ENCODE measurements at places on chromosomes 12 and 14. TPM values are rescaled to one million over a fixed set of nuclear protein-coding genes. Genes with fewer than 3 reads are reported as not detected.

Gene FZD10
- 0.46 TPM for total RNA-seq

- H3K4me3 ChIP-seq: no peak overlapping the region
- peaks cover 12% of the 10 kb centered on the region for H3K4me1 ChIP-seq
- no peak for DNase-seq
- H3K27ac ChIP-seq: no peak overlapping the region
Measured at GRCh38 chr12:101935890-101936746, 58.7 kb downstream of the DRAM1 start.

Gene NABP2
- total RNA-seq: 15.2 TPM

DNA sequence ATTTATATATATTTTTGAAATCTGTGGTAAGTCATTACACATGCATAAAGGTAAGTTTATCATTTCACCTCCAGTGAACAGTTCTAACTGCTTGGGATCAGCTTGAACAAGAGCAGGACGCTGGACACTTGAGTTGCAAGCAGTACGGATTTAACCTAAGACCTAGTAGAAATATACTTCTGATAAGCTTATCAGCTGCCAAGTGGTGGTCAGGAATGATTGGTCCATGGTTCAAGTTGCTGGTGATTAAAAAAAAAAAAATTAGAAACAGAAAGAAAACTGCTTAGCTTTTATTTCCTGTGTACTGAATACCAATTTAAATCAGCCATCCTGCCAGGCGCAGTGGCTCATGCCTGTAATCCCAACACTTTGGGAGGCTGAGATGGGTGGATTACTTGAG is 88.6 kb downstream of the AEBP2 start:
- H3K36me3 ChIP-seq: no peaks in the 10 kb centered on the region
- H3K4me1 ChIP-seq: no peaks in the 10 kb centered on the region
- H3K27ac ChIP-seq: no peak overlapping the region
- H3K27me3 ChIP-seq: no peaks in the 10 kb centered on the region

DNA sequence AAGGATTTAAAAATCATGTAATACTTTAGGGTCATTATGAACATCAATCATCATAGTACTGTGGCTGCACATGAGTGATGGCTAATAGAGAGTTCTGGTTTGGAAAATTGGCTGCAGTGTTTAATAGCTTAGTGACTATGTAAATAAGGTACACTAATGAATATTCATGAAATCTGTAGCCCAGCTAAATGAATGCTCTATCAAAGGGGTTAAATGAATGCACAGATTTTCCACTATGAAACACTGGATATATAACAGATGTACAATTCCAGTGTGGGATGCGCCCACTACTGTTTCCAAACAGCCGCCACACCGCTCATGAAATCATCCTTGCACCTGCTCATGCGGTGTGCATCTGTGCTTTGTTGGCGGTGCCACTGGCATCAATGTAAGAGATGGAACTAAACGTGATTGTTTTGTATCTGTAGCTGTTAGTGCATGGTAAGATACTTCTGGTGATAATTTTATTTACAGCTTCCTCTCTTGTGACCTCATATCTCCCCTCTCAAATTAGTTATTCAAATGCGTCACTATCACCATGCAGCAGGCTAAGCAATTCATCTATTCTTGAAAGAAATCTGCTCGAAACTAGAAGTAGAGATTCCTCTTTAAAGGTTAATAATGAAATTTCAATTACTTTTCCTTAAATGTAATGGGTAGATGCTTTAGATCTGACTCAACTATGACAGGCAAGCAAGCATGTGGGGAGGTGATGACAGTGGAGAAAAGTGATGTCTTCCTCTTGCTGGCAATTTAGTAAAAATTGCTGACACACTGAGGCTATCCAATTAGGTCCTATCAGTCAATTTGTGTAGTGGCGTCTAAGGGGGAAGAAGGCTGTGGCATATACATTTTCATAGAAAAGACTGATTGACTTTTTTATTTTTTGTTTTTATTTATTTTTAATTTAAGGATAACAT is 433.6 kb downstream of the AEBP2 start:
- no peaks in the 10 kb centered on the region for H3K36me3 ChIP-seq
- H3K4me1 ChIP-seq: no peaks in the 10 kb centered on the region

DNA sequence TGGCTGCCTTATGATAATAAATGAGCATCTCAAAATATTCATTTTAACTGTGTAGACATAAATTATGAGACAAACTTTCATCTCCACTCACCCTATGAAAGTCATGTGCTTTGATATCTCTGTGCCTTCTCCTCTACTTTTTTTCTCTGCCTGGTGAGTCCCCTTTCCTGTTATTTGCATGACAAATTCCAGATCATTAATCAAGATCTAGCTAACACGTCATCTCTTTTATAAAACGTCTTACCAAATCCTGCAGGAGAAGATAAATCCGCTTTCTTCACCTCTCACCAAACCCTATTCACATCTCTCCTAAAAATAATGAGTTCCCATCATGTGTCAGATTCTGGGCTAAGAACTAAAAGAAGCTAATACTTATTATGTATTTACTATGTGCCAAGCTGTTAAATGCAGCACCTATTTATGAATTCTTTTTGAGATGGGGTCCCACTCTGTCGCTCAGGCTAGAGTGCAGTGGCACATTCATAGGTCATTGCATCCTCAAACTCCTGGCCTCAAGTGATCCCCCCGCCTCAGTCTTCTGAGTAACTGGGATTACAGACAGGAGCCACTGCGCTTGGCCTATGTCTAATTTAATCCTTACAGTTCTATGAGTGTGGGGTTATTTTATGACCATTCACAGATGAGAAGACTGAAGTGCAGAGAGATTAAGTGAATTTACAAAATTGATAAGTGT is 26.7 kb downstream of the SPX start:
- DNase-seq: no peak
- H3K4me1 ChIP-seq: no peaks in the 10 kb centered on the region
- H3K36me3 ChIP-seq: no peaks in the 10 kb centered on the region
- no peak overlapping the region for H3K27ac ChIP-seq
- no peak overlapping the region for H3K4me3 ChIP-seq

Gene FAM181A
- total RNA-seq: 2.0 TPM
